Caudate nucleus (tissue), 63 donors: ENCODE measurements at places on chromosomes 7 and 10.
A peak's percentile ranks its signal among the peaks of the same experiment; 100 is the strongest.

DNA sequence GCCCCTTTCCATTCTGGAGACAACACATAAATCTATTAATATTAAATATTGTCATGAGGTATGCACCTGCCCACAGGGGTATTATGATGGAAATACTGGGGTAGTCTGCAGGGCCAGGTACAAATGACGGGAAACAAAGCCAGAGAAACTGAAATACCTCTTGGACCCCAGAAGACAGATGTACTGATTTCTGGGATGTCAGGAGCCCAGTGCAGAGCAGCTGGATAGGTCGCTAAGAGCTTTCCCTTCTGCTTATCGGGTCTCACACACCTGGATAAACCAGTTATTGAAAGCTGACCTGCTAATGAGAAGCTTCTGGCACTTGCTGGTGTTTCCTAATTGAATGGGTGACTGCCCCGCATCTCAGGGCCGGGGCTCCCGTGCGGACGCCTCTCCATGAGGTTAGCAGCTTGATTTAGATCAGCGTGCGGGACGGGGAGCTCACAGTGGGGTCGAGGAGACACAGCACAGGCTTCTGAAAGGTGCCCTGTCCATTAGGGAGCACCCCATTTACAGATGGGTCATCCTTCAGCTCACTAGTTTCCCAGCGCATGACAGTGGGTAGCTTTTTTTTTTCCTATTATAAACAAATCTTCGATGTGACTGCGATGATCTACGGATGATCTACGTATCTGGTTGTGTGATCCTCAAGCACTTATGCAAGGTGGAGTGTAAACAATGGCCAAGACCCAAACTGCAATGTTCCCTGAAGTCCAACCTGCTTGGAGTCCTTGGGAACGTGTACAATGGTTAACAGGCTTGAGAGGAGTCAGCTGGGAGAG is 1.5 kb upstream of the INSIG1 start:
- DNase-seq, result no peak

DNA sequence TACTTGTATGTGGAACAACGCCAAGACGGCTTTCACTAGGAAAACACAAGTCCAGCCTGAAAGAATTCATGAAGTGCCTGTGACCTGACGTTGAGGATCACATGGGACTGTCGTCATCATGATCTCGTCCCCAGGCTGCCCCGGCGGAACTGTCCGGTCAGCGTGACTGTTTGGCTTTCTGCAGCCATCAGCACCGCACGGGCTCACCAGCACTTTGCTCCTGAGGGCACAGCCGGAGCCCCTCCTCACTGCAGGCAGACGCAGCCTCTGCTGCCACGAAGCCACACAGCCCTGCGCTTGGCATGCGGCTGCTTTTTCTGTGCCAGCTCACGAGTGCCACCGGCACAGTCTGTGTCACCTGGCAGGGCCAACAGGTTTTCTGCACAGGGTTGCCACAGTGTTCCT is 9.4 kb upstream of the GET4 start:
- peak; percentile 24 for DNase-seq

GRCh38 chr10:101669181-101669580 is 25.8 kb downstream of the FBXW4 start:
- no peak for DNase-seq

GRCh38 chr7:42080841-42081586 is 156.0 kb downstream of the GLI3 start:
- DNase-seq, result no peak

DNA sequence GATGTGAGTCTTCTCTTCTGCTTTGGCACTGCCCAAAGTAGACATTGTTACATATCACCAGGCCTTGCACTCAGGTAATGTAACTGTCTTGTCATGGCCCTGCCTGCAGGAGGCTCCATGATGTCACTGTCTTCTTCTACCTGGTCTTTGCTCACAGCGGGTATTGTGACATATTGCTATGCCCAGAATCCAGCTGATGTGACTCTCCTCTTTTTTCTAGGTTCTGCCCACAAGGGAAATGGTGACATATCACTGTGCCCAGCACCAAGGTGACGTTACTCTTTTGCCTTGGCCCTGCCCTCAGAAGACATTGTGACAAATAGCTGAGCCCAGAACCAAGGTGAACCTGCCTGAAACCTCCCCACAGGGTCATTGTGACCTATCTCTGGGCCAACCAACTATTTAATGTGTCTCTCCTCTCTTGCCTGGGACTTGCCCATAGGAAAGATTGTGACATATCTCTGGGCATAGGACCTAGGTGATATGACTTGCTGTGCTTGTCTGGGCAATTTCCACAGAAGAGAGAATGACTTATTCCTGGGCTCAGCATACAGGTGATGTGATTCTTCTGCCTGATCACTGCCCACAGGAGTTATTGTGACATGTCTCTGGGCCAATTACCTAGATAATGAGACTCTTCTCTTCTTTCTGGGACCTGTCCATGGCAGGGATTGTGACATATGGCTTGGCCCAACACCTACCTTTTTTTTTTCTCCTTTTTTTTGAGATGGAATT is 26.5 kb upstream of the ZNF107 start:
- DNase-seq, result no peak

GRCh38 chr7:148696787-148697186 is 1.9 kb upstream of the CUL1 start:
- no peak for DNase-seq

GRCh38 chr7:36606976-36607720 is 117.1 kb downstream of the AOAH start:
- no peak for DNase-seq

DNA sequence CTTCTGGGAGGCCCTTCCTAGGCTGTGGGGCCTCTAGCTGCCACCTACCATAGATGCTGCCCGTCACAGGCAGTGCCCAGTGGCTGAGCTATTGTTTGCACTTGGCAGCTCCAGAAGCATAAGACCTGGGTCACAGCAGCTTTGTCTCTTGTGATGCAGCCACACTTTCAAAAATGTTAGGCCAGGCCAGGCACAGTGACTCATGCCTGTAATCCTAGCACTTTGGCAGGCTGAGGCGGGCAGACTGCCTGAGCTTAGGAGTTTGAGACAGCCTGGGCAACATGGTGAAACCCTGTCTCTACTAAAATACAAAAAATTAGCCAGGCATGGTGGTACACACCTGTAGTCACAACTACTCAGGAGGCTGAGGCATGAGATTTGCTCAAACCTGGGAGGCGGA is 9.5 kb upstream of the KAZALD1 start:
- DNase-seq, result no peak

- no peak for DNase-seq
These were observed 30.3 kb upstream of the NCAPG2 start for GRCh38 chr7:158734861-158735260.

DNA sequence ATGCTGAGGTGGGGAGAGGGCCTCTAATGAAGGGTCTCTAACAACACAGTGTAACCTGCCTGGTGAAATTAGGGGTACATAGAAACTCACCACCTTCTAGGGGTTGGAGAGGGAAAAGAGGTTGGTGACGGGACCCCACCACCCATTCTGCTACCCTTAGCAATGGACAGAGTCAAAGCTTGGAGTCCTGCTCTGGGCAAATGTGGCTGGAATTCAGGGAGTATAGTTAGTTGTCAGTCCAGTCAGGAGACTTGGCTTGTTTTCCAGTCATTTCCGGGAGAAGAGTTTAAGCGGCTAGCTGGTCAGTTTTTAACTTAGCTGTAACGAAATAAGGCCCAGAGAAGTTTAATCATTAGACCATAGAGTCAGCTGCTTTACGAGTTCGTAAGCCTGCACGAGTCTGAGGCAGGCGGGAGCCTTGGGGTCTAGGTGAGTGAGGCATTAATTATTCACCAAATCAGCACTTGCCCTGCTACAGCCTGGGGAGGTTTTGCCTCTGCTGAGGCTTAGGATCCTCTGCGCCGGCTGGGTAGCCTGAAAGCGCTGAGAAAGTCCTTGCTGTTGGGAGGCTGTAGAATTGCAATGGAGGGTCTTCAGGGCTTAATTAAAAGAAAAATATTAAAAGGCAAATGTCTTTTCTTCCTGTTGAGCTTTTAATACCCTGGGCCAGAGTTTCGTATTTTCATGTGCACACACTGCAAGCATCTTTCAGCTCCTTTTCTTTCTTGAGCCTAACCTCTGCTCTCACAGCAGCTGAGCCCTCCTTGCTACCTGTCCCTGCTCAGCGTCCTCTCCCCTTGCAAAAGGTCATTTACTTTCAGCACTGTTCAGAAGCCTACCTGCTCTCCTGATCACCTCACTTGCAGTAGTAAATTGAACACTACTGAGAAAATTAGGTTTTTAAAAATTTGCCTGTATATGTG is 1.5 kb upstream of the LAMB1 start:
- no peak for DNase-seq

- no peak for DNase-seq
These were observed 7.0 kb downstream of the ANXA7 start for GRCh38 chr10:73406846-73407245.

DNA sequence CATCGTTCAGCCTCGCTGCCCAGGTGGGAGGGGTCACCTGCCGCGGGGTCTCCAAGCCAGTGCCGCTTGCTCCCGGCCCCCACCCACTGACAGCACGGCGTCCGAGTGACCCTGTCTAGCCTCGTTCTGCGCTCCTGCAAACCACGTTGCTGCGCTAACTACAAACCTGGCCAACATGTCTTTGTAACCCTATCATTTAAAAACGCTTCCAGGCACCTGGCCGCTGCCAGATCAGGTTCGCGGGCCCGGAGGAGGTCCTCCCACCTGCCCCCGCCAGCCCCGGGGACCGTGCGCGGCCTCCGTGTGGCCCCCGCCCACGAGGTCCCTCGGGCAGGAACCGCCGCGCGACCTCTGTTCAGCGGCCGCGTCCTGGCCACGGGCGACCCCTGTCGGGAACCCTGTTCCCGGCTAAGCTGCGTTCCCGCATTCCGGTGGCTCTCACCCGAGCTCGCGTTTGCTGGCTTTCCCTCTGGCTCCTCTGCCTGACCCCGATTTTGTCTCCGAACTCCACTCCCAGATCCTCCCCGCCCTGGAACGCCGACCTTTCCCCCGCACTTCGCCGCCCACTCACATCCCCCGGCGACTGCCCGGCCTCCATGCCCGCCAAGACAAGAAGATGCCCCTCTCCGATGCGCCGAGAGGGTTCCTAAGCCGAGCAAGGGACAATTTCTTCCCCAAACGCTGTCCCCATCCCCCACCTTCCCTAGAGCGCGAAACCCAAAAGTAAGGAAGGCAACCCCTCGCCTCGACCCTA is 2.4 kb downstream of the SFMBT2 start:
- peak; percentile 38 for DNase-seq

DNA sequence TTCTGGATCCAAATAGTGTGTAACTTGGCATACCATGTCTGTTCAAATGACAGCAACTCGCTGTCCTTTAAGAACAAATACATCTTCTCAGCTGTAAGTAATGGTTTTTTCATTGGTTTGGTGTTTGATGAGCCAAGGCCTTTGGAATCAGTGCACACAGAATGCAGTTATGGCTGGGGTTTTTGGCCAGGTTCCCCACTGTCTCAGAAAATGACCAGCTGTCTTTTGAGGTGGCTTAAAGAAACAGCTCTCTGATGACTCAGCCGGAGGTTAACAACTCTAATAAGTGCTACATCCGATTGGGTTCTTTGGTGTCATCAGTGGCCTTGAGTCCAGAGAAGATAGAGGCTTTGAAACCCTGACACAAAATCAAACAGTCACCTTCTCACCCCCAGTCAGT is 688.4 kb downstream of the REEP3 start:
- no peak for DNase-seq

GRCh38 chr10:64091897-64092296 is 570.7 kb downstream of the REEP3 start:
- no peak for DNase-seq

- DNase-seq, result peak; percentile 68
These were observed at the start of gene LDB1 for GRCh38 chr10:102120142-102120990. Gene LDB1, minus strand, starts transcription at chr10:102120368. Its CDS starts 258 bp downstream, at chr10:102120110.

- no peak for DNase-seq
These were observed 3.1 kb upstream of the EVX1 start for GRCh38 chr7:27239387-27240014.

GRCh38 chr7:21086688-21087087 is 300.0 kb upstream of the SP8 start:
- no peak for DNase-seq

- no peak for DNase-seq
These were observed 384.5 kb upstream of the GHITM start for GRCh38 chr10:83754857-83755256.

DNA sequence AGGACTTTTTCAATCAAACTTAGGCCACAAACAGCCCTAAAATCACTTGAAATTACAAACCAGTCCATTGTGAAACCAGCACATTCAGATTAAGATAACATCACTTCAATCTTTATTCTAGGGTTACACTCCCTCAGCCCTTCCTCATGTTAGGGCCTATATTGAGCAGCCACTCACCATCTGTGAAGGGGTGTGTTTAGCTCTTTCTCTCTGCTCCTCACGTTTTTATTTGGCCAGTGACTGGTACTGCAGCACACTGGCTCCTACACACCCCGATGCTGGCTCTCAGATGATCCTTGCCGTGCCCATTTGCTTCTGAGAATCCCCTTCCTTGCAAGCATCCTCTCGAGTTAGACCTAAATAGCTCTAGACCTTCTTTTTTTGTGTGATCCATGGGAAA is 604.5 kb downstream of the INHBA start:
- DNase-seq, result no peak

DNA sequence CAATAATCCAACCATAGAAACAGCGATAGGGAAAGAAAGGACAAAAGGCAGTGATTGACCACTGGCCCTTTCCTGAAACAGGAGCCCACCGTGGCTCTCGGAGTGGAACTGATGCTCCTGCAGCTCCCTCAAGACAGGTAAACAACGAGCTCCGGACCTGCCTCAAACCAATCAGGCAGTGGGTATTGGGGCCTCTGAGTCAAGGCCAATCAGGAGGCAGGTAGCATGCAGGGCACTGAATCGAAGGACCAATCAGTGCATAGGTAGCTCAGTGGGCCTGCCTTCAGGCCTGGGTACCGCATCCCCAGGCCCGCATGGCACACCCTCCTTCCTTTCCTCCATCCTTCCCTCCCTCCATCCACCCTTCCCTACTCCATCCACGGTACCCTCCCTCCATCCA is 425.1 kb upstream of the MGMT start:
- no peak for DNase-seq

DNA sequence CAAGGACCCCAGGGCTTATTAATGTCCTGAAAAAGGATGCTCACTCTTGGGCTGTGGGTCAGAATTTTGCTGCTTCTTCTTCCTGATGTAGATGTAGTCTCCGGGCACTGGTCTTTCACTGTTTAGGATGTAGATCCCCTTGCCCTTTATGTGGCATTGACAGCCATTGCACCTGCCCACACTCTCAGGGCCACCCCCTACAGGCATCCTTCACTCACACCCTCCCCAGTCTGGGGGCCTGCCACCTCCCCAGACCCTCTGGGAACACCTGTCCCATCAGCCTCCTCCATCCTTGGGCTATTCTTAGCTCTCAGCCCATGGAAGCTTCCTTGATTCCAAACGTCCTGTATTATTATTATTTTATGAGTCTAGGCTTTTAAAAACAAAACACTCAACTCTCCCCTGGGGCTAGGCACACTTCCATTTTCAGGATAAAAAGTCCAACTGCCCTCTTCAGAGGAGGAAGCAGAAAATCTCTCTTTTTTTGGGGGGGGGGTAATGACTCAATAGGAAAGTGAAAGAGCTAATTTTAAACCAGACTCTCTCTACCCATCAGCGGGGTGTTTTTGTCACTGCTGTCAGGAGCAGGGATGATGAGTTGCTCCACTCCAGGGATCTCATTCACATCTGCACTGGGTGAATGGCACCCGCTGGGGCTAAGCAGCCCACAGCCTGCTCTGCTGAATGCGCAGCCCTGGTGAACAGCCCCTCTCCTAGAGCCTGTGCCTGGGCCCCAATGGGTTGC is 11.5 kb upstream of the KLRG2 start:
- no peak for DNase-seq

- no peak for DNase-seq
These were observed 57.8 kb downstream of the RASGEF1A start for GRCh38 chr10:43209074-43209455.
